ENCODE measurements at places on chromosomes 4 and X. TPM values are rescaled to one million over a fixed set of nuclear protein-coding genes. Genes with fewer than 3 reads are reported as not detected.
A peak's percentile ranks its signal among the peaks of the same experiment; 100 is the strongest.

DNA sequence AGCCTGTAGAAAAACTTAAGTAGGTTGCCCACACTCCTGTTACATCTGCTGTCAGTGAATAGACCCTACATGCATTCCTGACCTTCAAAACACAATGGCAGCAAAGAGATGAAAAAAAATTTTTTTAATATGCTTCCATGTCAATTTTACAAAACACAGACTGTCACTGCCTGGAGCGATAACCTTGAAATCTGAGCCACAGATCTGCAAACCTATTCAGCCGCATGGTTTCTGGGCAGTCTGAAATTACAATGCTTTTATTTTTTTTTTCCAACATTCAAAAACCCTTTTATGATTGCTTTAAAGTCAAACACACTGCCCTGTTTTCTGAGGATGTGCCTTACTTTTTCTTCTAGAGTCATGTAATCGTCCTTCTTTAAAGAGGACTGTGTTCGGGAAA, 264.9 kb upstream of the PUDP start:
- DNase-seq, result no peak

DNA sequence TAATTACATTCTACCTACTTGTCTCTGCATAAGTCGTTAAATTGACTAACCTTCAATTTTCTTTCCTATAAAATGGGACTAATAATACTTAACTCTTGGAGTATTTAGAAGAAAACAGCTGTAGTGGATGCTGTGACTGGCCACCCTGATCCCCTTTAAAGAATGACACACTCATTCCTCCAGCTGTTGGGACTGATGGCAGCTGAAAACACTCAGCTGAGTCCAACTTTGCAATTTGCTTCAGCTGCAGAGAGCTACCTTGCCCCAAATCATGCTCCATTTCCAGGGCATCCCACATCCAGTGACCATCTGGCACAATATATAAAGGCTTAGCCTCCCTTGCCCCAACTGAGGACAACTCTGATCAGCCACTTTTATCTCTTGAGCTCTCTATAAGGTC, 89.1 kb downstream of the MID1IP1 start:
- DNase-seq, result no peak

DNA sequence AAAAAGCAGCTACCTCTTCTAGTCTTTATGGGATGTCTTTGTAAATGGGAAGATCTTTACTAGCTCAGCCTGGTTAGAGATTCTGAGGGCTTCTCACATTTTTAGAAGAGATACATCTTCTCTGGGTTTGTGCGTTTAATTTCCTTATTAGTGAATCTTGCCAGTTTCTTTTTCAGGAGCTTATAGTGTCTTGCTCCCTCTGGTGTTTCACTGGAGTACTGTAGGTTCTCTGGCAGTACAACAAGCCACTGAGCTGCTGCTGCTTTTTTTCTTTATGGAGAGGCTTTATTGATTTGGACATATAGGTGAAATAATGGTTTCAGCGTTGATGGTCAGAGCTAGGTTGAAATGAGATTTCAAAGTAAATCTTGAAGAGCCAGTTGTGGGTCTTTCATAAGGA, 82.9 kb downstream of the LAS1L start:
- DNase-seq, result no peak

GRCh38 chr4:164768516-164768915, 14.6 kb downstream of the SMIM31 start:
- DNase-seq, result no peak

GRCh38 chr4:12929784-12930183, 554.4 kb downstream of the RAB28 start:
- DNase-seq, result no peak

- DNase-seq, result no peak
These were observed 14.4 kb upstream of the ASMTL start for GRCh38 chrX:1466971-1467561.

GRCh38 chr4:102564399-102565059, 63.4 kb downstream of the NFKB1 start:
- DNase-seq, result no peak

GRCh38 chr4:48909697-48910096, 3.1 kb upstream of the OCIAD2 start:
- DNase-seq, result no peak

GRCh38 chr4:75698162-75698962, 25.2 kb upstream of the G3BP2 start:
- no peak for DNase-seq

DNA sequence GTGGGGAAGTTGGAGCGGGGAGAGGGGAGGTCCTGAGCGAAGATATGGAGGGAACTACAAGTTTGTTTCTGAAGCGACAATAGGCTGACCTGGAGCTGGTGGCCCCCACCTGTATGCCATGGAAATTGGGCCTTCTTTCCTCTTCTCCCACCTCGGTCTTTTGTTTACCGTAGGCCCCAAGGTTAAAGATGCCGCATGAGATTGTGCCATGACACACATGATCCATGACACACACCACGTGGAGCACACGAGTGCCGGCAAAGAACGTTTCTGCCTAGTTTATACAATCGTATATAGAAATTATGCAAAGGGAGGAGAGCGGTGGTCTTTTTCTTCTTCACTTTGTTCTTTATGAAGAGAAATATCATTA, 408 bp downstream of the TMEM33 start:
- no peak for DNase-seq

GRCh38 chrX:155071694-155072280, 479 bp downstream of the BRCC3 start:
- DNase-seq, result no peak

- DNase-seq, result no peak
These were observed 215.4 kb upstream of the PGRMC2 start for GRCh38 chr4:128502818-128503527.

DNA sequence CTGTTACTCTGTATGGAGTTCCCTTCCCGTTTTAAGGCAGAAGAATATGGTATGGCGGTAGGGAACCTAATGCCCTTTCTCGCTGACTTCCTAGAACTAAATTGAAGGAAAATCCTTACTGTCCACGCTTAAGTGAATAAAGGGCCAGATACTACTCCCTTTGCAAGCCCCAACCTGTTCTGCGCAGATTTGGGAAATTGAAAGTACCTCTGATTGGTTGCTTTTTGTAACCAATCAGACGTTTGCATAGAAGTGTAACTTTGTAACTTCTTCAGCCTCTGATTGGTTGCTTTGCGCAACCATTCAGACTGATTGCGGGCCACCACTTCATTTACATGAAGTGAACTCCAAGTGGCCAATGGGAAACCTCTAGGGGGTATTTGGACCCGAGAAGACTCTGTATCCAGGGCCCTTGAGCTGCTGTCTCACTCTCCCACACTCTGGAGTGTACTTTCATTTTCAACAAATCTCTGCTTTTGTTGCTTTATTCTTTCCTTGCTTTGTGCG, 1.2 kb upstream of the TMEM33 start:
- DNase-seq, result no peak

GRCh38 chr4:123653236-123653635, 256.6 kb downstream of the SPRY1 start:
- DNase-seq, result no peak

DNA sequence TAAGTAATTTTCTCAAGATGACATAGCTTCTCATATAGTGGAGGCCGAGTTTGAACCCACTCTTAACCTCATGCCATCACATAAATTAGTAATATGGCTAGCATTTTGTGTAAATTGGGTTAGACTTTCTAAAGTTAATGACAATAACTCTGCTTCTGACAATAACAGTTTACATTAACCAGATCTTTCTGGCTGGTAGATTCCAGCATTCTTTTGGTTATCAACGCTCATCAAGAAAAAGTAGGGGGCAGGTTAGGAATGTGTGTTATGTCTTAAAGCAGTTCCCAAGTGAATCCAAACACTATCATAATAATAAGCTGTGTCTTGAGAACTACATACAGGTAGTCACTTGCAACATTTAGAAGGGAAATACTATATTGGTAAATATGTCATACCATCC, 162.5 kb downstream of the PRDM5 start:
- no peak for DNase-seq

GRCh38 chr4:78691971-78692821, 84.0 kb upstream of the BMP2K start:
- no peak for DNase-seq

- DNase-seq, result no peak
These were observed 82.4 kb upstream of the TFDP3 start for GRCh38 chrX:133300591-133300990.

GRCh38 chr4:94365304-94365703, 22.7 kb upstream of the HPGDS start:
- DNase-seq, result no peak

DNA sequence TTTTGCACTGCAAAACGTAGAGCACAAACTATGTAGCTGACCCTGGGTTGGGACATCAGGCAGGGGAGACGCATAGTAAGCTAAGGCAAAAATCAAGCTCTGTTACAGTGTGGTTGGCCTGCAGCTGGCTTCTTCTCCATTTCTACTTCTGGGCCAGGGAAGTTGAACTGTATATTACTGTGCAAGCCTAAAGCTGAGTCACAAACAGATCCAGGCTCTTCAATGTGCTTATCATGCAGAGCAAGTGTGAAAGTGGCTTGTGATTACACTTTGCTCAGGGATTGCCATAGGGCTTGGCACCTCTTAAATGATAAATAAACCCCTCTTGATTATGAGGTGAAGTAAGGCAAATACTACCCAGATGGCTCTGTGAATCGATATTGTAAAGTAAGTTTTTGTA, 40.5 kb downstream of the CLDN34 start:
- DNase-seq, result no peak

GRCh38 chr4:80081566-80081965, 8.5 kb upstream of the ANTXR2 start:
- DNase-seq, result no peak

DNA sequence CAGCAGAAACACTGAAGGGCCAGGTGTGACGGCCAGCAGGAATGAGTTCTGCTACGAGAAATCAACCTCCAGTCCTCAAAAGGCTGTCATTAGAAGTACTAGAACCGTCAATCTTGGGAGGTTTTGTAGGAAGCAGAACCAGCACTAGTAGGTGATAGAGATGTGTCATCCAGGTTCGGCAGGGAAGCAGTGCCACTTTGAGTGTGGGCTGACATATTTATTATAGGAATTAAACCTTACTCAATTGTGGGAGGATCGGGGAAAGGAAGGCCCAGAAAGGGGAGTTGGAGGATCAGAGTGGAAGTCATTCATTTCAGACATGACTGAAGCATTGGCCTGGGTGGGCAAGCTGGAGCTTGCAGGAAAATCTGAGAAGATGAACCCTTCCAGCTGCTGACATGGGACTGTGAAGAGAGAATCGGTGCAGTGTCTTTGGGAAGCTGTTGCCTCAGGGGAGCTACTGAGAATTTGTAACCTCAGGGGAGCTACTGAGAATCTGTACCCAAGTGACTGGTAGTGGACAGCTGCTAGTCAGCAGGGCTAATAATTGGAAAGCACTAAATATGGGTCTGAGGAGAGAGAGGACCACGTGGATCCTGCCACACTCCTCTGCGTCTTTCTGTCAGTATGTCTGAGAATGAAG, 177.4 kb downstream of the SPRY1 start:
- no peak for DNase-seq

- DNase-seq, result no peak
These were observed 122.4 kb downstream of the PALLD start for GRCh38 chr4:168619266-168619631.

DNA sequence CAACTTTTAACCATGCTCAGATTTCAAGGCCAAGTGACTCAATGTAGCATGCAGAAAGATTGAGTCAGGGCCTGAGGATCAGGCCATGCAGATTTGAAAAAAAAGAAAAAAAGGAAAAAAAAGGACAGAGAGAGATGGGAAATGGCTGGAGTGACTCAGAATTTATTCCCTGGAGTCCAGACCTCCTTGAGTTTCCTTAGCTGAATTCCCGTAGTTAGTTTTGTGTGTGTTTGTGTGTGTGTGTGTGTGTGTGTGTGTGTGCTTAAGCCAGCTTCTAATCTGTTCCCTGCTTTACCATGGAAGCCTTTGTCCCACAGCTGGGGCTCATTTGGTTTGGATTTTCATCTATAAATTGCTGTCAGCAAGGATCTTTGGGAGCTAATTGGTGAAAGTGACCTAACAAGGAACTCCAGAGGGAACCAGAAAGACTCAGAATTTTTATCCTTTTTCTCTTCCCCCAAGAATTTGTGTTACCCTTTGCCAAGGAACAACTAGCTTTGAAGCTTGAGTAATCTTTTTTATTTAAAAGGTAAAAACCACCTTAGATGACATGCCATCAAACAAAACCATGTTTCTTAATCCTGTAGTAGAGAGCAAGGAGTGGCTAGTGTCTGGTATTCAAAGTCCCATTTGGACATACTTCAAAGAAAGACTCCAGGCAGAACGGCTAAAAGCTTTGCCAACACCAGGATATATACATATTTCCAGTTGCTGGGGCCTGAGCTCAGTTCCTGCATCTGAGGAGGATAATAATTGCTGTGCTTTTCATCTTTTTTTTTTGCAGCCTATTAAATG, 109.0 kb upstream of the DDIT4L start:
- peak; percentile 33 for DNase-seq

DNA sequence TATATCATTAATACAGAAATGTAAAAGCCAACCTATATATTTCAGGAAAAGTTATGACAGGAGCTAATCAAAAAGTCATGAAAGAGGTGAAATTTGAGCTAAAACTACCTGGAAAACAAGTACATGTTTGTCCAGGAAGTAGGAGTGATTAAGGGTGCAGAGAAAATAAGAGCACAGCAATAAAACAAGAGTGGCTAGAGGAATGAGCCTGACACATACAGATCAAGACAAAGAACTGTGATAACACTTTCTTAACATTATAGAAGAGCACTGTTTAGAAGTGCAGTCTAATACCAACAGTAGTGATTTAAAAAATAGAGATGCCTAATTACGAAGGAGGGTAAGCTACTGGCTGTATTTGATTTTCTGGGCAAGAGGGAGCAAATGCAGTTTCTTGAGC, 125.1 kb downstream of the WDFY3 start:
- no peak for DNase-seq

- DNase-seq, result no peak
These were observed 47.8 kb downstream of the NIPAL1 start for GRCh38 chr4:48064349-48064748.

Gene ARSD
- 49.0 TPM for polyA plus RNA-seq

Gene XK
- 0.99 TPM for polyA plus RNA-seq

Gene RHOH
- polyA plus RNA-seq, result 1.3 TPM

Gene SLC10A6
- 0.11 TPM for polyA plus RNA-seq

Gene SHROOM2
- 19.9 TPM for polyA plus RNA-seq

Gene CFAP47
- 1.6 TPM for polyA plus RNA-seq

Gene ARL13A
- polyA plus RNA-seq, result 0.33 TPM

Gene DACH2
- polyA plus RNA-seq, result 24.1 TPM

Gene CCSER1
- polyA plus RNA-seq, result 16.8 TPM

Gene ASMT
- polyA plus RNA-seq, result 0.53 TPM

Gene IL15
- polyA plus RNA-seq, result 1.4 TPM

Gene ITM2A
- 63.2 TPM for polyA plus RNA-seq

Gene SPATA4
- 1.4 TPM for polyA plus RNA-seq

Gene AKAP14
- polyA plus RNA-seq, result not detected

Gene PLS3
- polyA plus RNA-seq, result 245 TPM
